ENCODE measurements at places on chromosomes 7 and 10.
A peak's percentile ranks its signal among the peaks of the same experiment; 100 is the strongest.

DNA sequence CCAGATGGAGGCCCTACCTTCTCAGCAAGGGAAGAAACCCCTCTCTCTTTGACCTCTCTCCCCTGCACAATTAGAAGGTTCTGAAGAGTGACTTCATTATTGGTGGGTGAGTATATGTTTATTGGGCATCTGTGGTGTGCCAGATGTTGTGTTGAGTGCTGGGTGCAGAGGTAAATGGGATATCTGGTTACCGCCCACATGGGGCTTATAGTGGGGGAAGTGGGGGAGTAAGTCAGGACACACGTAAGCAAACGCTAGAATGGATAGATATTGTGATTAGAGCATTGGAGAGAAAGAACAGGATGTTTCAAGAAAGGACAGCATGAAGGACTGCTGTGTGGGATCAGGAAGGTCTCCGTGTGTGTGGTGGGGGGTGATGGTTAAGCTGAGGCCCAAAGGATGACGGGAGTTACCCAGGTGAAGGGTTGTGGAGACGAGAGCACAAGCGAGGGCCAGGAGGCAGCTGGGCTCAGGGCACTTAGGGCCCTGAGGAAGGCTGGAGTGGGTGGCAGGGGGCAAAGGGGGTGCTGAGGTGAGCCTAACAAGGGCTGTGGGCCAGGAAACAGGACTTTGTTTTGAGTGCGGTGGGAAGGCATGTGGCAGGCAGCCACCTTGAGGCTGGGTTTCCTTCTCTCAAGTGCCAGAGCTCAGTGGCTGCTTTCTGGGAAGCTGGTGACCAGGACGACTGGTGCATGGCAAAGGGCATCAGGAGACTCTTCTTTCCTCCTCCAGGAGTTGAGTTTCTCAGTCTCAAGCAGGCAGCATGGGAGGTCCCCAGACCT, 299.9 kb downstream of the RPS24 start:
- DNase-seq, result no peak

GRCh38 chr10:93454146-93454545, 28.0 kb downstream of the MYOF start:
- DNase-seq, result no peak

DNA sequence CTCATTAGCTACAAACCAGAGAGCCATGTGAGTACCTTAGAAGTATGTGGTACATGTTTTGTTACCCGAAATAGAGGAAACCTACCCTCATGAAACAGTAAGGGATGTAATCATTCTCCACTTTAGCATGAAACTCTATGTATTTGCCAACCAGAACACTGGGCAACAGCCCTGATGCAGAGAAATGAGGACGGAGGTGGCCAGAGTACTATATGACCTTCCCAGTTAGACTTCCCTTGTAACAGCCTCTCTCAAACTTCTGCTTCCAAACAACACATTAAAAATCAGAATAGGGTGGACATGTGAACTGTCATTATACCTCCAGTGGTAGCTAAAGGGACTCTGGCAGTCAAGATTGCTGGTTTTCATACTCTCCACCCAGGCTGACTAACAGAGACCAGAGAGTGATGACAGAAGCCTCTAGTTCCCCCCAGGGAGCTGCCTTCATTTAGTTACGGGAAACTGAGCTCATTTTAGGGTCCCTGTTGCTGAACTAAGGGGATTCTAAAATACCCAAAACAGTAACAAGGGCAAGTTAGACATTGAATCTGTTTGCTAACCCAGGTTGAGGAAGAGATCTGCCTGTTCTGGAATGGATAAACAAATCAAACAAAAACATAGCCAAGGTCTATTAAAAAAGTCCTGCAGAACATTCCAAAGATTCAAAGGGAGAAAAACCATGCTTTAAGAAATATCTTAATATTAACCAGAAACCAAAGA, 83.1 kb downstream of the VPS41 start:
- DNase-seq, result peak; percentile 29

DNA sequence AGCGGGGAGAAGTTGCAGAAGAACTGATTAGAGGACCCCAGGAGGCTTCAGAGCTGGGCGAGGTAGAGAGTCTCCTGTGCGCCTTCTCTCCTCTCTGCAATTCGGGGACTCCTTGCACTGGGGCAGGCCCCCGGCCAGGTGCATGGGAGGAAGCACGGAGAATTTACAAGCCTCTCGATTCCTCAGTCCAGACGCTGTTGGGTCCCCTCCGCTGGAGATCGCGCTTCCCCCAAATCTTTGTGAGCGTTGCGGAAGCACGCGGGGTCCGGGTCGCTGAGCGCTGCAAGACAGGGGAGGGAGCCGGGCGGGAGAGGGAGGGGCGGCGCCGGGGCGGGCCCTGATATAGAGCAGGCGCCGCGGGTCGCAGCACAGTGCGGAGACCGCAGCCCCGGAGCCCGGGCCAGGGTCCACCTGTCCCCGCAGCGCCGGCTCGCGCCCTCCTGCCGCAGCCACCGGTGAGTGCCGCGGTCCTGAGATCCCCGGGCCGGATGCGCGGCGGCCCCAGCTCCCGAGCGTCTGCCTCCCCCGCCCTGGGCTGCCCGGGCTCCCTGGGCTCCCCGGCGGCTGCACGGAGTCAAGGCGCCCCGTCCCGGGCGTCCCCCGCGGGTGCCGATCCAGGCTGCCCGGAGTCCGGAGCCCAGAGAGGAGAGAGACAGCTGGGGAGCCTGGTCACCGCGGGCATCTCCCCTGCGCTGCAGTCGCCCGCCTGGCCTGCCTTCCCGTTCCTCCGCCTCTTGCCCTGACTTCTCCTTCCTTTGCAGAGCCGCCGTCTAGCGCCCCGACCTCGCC, at the start of gene PLAU:
TSS of gene PLAU (plus strand) at position 369 of the 789 bp plus-strand sequence. CDS start 424 bp downstream, outside the sequence.
- DNase-seq, result no peak

GRCh38 chr10:8489823-8490222, 435.3 kb downstream of the GATA3 start:
- no peak for DNase-seq

DNA sequence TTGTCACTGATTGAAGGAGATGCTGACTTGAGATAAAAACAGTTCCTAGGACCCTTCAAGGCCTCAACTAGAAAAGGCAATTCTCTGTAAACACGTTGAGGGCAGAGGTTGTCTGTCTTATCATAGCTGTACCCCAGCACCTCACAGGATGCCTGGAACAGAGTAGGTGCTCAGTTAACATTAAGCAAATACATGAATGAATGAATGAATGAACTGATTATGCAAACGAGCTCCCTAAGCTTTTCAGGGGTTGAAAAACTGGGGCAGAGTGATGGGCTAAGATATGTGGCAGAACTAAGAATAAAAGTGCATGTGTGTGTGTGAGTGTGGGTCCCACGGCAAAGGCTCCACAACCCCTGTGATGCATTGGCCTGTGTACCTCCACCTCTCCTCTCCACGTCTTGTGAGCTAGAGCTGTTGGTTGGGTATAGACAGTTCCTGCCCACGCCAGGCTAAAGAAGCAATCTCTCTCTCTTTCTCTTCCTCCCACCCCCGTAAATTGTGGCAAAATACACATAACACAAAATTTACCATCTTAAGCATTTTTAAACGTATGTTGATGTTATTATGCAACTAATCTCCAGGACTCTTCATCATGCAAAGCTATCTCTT, 20.9 kb upstream of the SMC3 start:
- no peak for DNase-seq

- DNase-seq, result peak; percentile 13
Measured at GRCh38 chr10:119131512-119132240, 27.8 kb downstream of the DENND10 start.

GRCh38 chr7:91045606-91046005, 218.6 kb upstream of the FZD1 start:
- no peak for DNase-seq

DNA sequence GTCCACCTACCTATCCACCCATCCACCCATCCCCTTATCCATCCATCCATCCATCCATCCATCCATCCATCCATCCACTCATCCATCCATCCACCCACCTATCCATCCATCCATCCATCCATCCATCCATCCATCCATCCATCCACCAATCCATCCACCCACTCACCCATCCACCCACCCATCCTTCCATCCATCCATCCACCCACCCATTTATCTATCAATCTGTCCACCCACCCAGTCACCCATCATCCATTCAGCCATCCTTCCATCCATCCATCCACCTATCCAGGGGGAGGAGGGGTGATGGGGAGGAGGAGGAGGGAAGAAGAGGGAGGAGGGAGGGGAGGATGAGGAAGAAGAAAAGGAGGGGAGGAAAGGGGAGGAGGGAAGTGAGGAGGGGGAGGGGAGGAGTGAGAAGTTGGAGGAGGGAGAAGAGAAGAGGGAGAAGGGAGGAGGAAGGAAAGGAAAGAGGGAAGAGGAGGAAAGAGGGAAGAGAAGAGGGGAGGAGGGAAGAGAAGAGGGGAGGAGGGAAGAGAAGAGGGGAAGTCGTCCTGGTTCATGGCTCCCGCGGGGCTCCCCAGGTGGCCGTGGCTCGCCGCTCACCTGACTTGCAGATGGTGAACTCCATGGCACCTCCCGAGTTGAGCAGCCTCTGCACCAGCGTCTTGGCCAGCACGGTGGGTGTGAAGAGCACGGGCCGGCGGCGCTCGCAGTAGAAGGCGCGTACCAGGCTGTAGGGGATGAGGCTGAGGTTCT, 68.8 kb upstream of the GNA12 start:
- DNase-seq, result no peak

- peak; percentile 4 for DNase-seq
Measured at GRCh38 chr7:48337012-48337621, 165.9 kb downstream of the ABCA13 start.

DNA sequence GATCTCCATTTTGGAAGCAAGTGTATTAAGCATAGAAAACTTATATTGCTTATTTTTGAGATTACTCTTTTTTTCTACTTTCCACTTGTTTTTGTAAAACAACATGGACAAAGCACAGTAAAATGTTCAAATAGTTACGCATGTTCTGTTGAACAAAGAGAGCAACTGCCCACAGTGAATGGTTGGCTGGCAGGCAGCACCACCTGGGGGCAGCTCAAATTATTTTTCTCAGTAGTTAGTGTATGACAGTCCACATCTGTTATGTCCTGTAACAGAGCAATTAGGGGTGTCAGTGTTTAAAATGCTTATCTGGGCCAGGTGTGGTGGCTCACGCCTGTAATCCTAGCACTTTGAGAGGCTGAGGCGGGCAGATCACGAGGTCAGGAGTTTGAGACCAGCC, 46.1 kb upstream of the CACUL1 start:
- DNase-seq, result no peak

DNA sequence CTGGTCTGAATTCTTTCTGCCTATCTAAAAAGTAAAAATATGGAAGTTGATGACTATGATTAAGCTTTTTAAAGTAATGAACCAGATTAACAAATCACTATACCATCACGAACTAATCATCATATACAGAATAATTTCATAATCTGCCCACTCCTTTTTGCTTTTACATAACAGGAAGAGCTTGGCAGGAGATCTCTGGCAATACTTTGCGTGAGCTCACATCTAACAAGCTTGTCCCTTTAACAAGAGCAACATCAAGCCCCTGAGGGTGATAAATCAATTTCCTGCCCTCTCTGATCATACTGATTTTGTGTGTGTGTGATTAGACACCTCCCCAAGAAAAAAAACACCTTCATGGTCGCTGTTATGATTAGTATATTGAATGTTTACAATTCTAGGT, 143.5 kb upstream of the ASAH2 start:
- no peak for DNase-seq

DNA sequence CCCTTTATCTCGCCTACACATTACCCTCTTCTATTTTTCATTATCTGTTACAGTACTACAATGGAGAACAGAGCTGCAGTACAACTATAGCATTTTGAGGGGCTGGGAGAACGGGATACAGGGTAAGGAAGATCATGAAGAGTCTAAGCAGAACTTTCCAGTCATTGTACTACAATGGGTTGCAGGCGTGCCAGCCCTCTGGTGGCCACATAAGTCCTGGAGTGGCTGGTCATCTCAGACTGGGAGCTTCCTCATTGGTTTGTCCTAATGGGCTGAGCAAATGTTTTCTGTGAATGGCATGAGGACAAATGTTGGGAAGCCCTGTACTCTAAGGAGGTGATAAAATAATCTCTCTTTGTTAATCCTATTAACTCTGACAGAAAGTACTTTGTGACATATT, 33.0 kb downstream of the TMEM106B start:
- peak; percentile 12 for DNase-seq

Data from fibroblast of skin of back (primary cell).